Urinary bladder (tissue), 4 donors: ENCODE measurements at places on chromosomes 3 and 15. TPM values are rescaled to one million over a fixed set of nuclear protein-coding genes. Genes with fewer than 3 reads are reported as not detected.

DNA sequence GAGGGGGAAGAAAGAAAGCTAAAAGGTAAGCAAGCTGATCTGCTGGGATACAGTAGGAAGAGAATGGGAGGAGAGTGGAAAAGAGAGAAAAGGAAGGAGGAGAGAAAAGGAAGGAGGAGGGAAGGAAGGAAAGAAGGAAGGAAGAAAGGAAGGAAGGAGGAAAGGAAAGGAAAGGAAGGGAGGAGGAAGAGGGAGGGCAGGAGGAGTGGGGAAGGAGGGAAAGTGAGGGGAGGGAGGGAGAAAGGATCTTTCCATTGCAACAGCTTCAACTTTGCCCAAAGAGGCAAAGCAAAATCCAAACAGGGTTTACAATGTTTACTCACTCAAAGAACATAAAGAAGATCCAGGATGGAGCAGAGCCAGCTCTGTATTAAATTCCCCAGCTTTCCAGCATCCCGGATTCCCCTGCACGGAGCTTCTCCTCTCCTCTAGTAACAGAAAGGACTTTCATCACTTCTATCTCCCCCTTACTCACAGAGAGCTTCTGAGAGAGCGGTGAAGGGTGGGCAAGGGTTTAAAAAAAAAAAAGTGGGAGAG is 494.2 kb upstream of the PROK2 start:
- peak; percentile 43 for DNase-seq

DNA sequence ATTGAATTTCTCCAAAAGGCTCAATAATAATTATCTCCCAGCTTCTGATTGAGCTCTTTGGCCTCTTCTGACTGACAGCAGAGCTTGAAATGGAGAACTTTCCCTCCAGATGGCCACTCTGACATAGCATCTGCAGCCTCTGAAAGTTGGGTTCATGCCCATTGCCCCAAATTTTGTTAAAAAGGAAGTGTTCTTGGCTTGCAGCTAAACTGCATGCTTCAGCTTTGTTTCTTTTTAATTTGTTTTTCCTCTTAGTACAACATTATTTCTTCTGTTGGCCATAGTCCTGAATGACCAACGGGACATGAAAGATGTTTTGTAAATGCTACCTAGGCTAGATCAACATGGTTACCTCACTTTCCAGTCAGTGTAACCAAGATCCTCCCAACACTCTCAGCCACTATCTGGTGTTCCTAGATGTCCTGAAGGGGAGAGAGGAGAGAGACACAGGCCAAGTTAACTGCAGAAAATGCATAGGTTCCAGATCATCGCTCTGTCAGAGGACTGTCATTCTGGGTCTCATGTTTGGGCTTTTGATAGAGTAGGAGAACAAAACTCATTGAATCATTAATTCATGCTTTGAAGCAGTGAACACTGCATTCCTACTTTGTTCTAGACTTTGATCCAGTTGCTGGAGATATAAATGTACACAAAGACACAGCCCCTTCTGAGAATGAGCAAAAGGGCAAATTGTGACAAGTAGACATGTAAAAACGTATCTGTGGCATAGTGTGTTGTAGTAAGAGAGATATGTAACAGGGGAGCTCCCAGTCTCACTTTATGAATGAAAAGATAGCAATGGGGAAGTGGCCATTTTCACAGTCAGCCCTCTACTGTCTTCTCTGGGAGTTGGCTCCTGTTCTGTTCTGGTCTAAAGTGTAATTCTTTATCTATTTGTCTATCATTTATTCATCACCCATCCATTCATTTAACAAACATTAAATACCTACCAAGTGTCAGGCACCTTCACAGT is 156.2 kb downstream of the ZNF621 start:
- no peak for DNase-seq

DNA sequence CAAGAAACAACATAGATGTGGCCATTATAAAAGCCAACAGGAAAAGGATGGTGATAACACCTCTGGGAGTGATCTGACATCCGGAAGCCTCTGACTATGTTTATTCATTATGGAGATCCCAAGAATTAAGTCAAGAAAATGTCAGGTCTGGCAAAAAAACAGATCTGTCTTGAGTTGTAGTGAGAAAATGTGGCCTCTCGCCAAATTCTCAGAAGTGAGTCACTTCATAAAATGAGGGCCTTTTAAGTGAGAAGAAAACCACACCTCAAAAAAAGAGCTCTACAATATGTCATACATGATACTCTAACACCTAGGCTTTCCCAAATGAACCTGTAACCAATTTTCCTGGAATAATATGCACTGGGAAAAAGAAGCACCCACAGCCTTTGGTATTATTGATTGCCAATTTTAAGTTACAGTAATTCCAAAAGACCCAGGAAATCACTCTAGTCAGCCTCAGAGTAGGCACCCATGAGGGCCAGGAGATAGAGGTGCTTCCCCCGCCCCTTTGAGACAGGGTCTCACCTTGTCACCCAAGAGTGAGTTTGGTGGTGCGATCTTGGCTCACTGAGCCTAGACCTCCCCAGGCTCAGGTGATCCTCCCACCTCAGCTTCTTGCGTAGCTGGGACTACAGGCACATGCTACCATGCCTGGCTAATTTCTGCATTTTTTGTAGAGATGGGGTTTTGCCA is 38.0 kb downstream of the CCR3 start:
- no peak for DNase-seq

DNA sequence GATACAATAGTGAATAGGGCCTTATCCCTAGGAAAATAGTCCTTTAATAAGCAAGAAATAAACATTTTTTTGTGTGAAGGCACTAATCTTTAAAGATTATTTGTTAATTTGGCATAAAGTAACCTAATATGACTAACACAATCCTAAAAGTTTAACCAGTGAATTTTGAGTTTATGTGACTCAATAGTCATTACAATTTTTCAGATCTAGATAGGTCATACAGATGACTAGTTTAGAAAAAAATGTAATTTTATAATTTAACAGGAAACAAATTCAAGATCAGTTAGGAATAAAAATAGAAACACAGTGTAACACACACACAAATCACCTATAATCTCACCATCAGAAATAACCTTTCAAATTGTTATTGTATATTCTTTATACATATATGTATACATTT is 620.7 kb upstream of the ALCAM start:
- DNase-seq: no peak

GRCh38 chr3:34213478-34213877 is 415.0 kb downstream of the PDCD6IP start:
- no peak for DNase-seq

GRCh38 chr3:122186372-122186771 is 2.9 kb downstream of the CASR start:
- DNase-seq: no peak

DNA sequence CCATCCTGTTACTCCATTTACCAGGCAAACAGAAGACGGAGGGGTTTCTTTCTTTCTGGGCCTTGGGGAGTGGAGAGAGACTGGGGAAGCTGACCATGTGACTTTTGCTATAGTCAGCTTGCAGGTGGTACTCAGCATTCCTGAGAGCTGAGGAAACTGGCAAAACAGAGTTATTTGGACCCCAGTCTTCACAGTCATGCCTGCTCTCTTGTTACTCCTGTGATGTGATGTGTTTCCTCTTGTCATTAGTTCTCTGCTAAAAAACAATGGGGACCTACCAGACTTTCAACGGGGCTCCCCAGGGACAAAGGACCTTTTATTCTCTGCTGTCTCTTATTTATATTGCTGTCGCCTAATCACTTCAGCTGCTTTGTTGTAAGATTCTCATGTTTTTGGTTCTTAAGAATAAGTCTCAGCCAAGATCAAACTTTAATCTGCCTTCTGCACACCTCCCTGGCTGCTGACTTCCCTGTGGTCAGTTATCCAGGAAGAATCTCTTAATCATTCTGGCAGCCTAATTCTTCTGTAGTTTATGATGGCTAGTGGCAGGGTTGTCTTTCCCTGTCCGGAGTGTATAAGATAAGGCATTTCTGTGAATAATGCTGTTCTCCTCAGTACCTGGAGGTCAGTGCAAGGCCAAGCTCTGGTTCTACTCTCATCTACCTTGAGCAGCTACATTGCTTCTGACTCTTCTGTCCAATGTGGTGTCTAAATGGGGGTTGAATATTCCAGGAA is 8.8 kb downstream of the STARD9 start:
- DNase-seq: no peak

- DNase-seq: no peak
These were observed 2.3 kb upstream of the COL6A6 start for GRCh38 chr3:130514681-130515080.

- no peak for DNase-seq
These were observed 37.5 kb downstream of the SERPINI1 start for GRCh38 chr3:167772992-167773391.

DNA sequence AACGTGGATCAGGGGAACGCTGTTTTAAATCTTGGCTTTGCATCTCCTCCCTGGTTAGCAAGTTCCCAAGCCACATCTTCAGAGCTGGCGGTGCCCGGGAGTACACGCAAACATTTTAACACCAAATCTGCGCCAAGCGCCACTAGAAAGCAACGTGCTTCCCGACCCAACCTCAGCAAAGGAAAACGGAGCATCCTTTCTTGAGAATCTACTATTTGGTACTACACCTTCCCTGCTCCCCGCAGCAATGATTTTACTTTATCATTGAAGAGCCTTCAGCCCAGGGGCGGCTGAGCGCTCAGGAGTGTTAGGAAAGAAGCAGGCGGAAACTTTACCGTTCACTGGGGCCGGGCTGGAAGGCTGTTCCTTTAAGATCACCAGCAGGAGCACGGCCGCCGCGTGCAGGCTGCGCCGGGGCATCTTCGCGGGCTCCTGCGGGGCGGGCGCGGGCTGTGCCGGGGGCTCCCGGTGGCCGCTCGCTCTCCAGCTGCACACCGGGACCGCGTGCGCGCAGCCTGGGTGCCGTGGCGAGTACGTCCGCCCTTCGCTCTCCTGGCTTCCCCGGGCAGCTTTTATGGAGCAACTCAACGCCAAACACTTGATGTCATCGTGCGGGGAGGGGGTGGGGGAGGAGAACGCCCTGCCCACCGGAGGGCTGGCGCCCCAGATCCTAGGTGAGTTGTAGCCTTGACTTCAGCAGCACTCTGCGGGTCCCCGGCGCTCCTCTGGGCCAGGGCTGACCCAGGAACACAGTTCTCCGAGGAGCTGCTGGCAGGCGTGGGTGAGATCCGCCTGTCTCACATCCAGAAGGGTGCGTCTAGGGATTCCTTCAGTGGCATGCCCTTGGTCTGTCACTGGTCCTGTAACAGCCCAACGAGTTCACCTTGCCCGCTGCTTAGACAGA is at the start of gene CA12:
CA12 (minus strand) TSS at position 546 of the 904 bp plus-strand sequence; CDS start at position 420, 126 bp downstream.
- no peak for DNase-seq

DNA sequence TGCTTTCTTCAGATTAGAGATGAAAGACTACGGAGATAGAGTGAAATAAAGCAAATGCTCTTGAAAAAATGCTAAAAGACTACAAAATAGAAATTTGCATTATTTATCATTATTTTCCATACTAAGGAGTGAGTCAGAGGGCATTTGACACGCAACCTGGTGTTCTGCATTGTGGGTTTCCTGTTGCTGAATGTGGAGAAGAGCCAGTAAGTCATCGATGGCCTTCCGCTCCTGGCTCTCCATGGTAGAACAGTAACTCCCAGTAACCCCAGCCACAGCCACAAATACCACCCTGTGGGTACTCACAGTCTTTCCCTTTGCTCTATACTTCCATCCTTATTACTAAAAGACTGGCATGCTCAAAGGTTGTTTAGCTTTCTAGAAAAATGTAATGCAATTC is 61.5 kb downstream of the CGGBP1 start:
- DNase-seq: no peak

DNA sequence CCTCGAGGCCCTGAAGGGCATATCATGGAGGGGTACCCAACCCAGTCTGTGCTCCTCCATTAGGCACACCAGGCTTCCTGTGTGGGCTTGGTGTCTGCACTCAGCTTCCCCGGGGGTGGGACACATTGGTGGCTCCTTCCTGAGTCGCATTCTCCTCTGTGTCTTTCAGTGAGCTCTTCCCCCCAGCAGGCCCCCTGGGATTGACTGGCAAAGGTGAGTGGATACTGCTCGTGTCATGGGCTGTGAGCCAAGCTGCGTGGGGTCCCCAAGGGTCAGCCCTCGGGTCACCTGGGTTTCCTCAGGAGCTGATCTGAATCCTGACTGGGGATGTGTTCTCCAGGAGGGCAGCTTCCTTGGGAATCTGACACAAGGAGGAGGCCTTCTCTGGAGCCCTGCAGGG is 231.0 kb downstream of the SNRPN start:
- no peak for DNase-seq

DNA sequence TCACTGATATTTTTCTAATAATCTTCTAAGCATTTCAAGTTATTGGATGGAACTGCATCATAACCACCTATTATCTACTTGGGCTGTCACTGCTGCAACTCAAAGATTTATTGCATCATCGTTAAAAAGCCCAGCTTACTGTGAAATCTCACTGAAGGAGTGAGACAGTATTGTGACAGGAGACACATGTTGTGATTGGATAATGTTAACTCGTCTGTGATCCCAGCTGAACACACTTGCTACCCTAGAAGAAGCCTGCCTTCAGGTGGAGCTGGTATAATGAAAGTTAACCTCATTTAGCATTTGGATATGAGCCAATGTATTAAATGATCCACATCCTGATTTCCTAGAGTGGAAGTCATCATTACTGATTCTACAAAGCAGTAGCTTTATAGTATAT is 138.1 kb downstream of the MAP2K5 start:
- no peak for DNase-seq

DNA sequence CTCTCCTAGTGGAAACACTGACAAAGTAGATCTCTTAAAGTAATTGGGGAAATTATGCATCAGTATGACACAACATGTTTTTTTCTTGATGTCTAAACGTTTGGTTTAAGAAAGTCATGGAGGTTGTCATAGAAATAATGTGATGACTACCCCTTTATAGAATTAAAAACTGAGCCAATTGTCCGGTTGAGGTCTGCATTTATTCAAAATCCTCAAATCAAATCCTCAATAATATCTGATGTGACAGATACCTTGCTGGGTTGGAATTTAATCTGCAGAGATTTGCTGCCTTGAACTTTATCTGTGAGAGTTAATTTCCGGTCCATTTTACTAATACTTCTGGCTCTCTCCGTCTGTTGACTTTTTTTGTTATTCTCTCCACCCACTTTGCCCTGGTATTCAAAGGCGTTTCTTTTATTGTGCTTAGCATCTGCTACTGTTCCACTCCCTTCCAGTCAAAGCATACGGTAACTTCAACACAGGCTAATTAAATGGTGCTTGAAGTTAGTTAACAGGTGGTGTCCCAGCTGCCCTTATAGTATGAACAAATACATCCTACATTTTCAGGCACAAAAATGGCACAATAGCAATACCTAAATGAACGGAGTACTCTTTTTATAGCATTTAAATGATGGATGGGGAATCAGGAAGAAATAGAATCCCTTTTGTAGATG is 628.3 kb downstream of the ROBO1 start:
- DNase-seq: no peak

Gene ALDH1A3
- 11.2 TPM for total RNA-seq

Gene CCK
- not detected for total RNA-seq

Gene RARB
- total RNA-seq: 70.7 TPM
